ENCODE measurements at places on chromosomes 2 and 18.

GRCh38 chr2:69353360-69353759, 33.7 kb downstream of the GFPT1 start:
- DNase-seq, result no peak

DNA sequence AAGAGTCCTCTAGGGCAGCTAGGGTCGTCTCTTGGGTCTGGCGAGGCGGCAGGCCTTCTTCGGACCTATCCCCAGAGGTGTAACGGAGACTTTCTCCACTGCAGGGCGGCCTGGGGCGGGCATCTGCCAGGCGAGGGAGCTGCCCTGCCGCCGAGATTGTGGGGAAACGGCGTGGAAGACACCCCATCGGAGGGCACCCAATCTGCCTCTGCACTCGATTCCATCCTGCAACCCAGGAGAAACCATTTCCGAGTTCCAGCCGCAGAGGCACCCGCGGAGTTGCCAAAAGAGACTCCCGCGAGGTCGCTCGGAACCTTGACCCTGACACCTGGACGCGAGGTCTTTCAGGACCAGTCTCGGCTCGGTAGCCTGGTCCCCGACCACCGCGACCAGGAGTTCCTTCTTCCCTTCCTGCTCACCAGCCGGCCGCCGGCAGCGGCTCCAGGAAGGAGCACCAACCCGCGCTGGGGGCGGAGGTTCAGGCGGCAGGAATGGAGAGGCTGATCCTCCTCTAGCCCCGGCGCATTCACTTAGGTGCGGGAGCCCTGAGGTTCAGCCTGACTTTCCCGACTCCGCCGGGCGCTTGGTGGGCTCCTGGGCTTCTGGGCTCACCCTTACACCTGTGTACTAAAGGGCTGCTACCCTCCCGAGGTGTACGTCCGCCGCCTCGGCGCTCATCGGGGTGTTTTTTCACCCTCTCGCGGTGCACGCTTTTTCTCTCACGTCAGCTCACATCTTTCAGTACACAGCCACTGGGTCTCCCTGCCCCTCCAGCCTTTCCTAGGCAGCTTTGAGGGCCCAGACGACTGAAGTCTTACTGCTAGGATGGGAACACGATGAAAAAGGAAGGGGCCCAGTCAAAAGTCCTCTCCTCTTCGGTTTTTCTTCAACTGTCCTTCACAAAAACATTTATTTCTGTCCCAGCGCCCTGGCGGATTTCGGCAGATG, 8.1 kb downstream of the SIX2 start:
- no peak for DNase-seq

DNA sequence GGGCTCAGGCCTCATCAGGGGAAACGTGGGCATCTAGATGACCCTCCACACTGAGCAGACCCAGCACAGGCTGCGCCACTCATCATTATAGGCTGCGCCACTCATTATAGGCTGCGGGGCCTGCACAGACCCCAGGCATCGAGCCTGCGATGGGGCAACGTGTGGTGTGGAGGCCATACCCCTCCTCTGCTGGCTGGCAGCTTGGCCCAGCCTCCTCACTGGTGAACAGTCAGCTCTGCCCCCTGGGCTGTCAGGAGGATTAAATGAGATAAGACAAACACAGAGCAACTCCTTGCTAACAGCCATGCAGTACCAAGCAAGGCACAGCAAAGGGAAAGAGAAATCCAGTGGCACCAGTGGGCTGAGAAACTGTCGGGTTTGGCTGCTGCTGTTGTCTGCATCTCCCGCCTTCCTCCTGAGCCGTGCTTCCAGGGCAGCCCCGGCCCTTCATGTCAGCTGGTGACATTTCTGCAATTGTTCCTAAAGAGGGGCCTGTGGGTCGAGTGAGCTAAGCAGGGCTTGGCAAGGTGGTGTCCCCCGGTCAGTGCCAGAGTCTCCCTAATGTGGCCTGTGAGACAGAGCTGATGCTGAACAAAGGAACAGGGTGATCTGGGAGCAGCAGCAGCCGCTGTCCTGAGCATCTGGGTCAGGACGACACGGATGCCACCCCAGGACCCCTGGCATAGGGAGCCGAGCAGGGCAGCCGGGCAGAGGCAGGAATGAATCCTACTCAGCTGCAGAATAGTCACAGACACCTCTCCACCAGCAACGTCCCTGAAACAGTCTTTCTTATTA, 48.7 kb downstream of the RRM2 start:
- DNase-seq, result no peak

DNA sequence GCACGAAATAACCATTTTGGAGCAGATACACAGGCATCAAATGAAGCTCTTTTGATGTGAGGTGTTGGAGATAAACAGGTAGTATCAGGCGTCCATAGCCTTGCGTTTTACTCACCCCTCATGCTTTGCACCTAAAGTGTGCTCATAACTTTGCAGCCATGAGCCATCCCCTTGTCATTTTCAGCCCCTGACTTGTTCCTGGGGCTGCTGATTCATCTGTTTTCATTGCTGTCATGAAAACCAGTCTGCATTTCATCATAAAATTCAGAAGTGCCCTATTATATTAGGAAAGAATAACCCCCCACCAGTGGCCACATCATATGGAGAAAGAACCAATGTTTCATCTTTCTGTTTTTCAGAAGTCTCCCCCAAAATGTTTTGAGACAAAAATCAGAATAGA, 329.7 kb upstream of the NRP2 start:
- no peak for DNase-seq

DNA sequence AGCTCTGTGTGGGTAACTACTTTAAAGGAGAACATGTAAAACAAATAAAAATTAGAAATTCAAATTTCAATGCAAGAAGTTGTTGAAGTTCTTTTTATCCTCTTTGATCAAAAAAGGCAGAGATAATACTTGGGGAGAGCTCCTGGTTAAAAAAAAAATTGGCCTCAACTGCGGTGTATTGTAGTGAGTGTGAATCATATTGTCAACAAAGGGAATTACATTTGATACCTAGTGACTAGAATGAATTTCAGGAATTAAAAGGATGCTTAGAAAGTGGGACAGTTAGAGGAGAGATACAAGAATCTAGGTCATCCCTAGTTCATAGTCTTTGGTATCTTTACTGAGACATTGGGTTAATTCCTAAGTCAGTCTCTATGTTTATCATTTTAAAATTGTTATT, 473.0 kb downstream of the CCDC85A start:
- no peak for DNase-seq

- DNase-seq, result no peak
These were observed 19.5 kb upstream of the LYPD6B start for GRCh38 chr2:149018981-149019380.

DNA sequence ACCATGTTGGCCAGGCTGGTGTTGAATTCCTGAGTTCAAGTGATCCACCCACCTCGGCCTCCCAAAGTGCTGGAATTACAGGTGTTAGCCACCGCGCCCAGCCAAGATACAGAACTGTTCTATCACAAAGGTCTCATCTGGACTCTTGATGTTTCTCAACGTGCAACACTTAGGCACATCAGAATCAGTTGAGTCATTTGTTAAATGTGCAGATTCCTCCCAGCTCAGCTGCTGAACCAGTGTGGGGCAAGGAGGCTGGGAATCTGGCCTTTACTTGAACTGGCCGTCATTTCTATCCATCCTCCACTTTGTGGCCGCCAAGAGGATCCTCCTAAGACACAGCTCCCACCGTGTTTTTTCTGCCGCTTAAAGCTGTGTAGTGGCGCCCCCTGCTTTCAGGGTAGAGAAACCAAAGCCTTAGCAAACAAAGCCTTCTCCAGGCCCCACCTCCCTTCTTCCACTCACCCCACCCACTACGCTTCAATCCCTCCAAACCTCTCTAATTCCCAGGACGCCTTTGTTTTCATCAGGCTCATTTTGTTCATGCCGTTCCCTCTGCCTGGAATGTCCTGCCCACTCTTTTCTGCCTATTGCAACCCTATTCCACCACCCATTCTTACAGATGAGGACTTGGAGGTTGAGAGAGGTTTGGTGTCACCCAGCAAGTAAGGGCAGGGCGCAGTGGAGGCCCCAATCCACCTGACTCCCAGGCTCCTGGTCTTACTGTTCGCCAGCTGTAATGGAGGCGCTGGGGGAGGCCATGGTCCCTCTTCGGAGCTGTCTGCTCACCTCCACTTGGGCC, 776 bp upstream of the SPEG start:
- DNase-seq, result peak; percentile 29

DNA sequence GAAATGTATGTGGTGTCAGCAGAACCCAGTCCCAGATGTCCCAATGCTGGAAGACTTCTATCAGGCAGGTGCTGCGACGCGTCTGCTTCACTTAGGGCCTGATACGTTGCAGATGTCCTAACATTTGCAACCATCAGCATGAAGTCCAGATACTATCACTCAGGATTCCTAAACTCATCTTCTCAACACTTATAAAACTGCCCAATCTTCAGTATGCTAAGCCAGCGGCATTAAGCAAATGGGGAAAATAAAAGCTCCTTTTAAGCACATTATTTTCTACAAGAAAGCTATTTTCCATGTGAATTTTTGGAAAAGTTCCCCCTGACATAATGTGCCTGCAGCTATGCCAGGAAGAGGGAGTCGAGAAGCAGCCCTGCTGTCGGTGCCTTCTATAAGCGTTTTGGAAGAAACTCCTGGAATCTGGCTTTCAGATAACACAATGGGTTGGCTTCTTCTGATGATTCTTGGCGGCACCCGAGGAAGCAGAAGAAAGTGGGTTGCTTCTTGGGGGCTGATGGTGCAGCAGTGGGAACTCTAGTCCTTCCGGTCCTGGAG, 60.7 kb upstream of the ITGA6 start:
- no peak for DNase-seq

DNA sequence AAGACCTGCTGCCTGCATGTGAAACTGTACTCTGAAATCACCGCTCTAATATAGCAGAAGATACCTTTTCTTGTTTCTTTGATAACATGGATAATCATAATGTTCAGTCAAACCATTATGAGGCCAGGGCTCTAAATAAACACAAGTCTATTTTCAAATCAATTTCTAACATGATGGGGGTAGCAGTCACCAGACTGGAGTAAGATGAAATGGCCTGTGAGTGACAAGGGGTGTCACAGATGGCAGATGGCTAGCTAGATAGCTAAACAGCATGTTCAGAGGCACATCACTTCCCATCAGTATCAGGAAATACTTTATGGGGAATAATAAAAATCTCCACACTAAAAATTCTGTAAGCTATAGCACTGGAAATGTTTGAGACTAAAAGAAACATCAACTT, 14.0 kb downstream of the MBD2 start:
- DNase-seq, result no peak

GRCh38 chr2:17816396-17817245, at the start of gene MSGN1:
Gene MSGN1 (plus strand): TSS chr2:17816460. CDS start chr2:17816519, 59 bp downstream.
- no peak for DNase-seq

DNA sequence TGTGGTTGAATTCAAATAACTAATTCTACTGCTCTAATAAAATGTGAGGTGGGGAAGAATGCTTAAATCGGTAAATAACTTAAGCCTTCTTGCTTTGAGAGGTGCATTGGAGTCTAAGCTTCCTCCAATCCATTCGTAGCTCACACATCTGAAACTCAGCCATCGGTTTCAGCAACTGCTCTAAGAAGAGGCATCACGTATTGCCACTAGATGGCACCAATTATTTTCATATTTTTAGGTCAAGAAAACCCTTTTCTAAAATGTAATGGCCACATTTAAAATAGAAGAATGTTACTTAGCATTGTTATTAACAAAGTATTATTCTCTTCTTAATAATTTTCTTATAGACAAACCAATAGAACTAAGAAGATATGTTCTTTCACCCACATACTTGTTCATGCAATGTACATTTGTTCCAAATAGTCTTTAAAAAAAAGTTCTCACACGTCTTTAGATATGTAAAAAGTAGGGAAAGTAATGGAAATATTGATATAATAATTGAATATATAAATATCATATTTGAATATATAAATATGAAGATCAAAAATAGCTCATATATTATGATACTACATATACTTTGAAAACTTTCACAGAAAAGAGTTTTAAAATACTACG, 229.8 kb downstream of the CCDC178 start:
- peak; percentile 6 for DNase-seq

DNA sequence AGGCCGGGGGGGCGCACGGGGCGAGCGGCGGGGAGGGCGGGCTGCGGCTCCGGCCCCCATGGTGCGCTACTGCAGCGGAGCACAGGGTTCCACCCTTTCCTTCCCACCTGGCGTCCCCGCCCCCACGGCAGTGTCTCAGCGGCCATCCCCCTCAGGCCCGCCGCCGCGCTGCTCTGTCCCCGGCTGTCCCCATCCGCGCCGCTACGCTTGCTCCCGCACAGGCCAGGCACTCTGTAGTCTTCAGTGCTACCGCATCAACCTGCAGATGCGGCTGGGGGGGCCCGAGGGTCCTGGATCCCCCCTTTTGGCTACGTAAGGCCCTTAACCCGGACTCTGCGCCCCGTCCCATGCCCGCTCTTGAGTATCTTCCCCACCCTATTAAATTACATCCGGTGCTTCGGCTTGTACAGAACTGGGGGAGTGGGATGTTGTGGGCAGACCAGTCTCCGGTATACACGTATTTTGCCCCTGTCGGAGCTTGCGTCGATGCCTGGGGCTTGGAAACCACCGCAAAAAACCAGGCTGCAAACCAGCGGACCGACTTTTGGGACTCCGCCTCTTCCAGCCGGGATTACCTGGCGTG, 598 bp upstream of the WBP1 start:
- peak; percentile 84 for DNase-seq

- DNase-seq, result no peak
These were observed 75.1 kb upstream of the NT5C1B start for GRCh38 chr2:18664421-18664820.

DNA sequence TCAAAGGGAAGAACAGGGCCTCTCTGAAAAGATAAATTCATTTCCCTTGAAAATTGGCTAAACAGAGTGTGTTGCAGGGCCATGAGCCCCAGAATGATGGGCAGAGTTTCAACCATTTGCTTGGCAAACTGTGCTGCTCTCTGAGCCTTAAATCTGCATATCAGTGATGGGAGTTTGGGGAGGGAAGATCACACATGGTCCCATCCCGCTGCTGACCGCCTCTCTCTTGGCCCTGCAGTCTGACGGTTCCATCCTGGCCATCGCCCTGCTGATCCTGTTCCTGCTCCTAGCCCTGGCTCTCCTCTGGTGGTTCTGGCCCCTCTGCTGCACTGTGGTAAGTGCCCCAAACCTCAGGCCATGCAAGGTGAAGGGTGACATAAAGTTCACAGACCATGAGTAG, 139.0 kb downstream of the ANTXR1 start:
- no peak for DNase-seq

DNA sequence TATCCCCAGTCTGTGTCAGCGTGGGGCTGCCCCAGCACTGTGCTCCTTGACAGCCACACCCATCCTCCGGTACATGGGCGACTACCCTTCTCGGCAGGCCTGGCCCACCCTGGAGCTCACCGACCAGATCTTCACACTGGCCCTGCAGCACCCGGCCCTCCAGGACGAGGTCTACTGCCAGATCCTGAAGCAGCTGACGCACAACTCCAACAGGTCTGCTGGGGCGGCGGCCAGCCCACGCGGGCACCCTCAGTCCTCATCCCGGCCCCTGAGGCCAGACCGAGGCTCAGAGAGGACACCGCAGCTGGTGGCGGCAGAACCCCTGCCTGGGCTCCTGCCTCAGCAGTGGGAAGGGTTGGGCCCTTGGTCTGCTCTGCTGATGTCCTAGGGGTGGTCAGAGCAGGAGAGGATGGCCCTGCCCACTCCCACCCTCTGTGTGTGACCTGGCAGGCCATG, 14.4 kb upstream of the GPR17 start:
- no peak for DNase-seq

All from SW480 (cell line).